ENCODE measurements at places on chromosomes 6 and 20.
A peak's percentile ranks its signal among the peaks of the same experiment; 100 is the strongest.

DNA sequence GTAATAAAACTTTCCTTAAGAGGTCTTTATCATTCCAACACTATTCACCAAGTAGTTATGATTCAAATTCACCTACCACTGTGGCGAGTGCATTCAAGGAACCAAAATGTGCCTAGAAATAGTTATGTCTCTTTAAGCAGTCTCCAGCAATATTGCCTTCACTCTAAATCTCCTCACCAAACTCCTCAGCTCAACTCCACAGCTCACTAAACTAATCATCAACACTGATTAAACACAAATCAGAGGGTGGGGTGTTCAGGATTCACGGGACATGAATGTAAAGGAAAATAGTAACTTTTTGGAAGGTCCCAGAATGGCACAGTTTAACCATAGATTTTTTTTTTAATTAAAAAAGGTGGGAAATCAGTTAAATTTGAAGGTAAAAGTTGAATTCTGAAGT is 70.5 kb upstream of the THEMIS start:
- no peak for DNase-seq

DNA sequence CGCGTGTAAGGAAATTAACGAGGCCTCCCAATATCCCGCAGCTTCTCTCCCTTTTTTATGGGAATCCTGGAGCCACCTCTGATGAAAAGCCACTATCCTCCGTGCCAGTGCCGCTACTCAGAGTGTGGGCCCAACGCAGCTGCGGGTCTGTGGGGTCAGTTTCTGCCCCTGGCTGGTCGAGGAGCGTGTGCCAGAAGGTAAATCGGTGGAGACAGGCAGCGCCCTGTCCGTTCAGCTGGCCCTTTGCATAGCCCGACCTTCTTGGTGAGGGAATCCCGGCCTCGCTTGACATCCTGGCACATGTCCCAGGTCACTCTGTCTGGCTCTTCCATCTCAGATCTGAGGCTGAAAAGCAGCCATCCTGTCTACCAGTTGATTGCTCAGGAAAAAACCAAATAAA is 4.6 kb downstream of the THBS2 start:
- DNase-seq, result no peak

DNA sequence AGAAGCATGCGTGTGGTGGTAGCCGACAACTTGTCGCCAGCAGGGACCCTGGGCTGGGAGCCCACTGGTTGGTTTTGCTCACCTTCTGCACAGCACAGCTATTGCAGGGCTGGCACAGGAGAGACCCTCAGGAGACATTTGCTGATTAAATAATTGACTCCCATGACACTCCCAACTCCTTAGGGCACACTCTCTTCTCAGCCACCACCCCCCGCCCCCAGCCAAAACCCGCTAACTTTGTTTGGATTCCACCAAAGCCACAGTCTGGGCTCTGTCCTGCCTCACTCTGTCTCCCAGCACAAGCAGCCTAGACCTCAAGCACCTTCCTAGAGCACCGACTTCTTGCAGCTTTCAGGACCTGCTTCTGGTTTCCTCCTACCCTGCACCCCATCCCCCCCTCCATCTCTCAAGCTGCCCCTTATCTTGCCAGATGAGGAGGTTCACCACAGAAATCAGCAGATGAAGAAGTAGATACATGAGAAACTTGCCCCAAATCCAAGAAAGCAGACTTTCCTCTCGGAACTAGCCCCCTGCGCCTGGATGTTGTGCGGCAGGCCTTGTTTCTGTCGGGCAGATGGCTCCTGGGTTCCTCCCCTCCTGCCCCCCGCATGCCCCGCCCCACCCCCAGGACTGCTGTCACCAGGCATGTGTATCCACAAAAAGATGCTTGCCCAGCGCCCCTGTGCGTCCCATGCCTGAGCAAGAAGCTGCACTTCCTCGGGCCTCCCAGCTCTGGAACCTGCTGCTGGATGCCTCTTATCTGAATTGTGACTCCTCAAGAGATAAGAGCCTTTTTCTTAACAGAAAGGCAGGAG is 35.0 kb upstream of the CD93 start:
- no peak for DNase-seq

- DNase-seq, result no peak
These were observed 16.5 kb downstream of the PEDS1 start for GRCh38 chr20:50136822-50137599.

- no peak for DNase-seq
These were observed 97.7 kb downstream of the SLC16A10 start for GRCh38 chr6:111184827-111185532.

DNA sequence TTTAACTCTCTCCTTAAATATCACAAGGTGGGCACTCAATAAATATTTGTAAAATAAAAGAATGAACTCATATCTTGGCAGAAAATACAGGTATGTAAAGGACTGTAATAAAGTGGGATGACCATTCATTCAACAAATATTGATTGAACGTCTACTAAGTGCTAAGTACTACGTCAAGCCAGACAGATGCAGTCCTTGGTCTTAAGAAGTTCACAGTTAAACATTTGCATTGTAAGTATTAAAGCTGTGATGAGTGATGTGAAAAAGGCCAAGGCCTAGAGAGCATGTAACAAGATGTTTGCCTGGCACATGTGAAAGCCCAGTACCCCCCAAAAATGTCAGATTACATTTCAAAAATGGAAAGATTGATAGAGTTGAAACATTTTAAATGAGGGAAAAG is 130.1 kb upstream of the TMEM170B start:
- no peak for DNase-seq

GRCh38 chr6:38714239-38715015 is 684 bp upstream of the DNAH8 start:
- DNase-seq, result no peak

DNA sequence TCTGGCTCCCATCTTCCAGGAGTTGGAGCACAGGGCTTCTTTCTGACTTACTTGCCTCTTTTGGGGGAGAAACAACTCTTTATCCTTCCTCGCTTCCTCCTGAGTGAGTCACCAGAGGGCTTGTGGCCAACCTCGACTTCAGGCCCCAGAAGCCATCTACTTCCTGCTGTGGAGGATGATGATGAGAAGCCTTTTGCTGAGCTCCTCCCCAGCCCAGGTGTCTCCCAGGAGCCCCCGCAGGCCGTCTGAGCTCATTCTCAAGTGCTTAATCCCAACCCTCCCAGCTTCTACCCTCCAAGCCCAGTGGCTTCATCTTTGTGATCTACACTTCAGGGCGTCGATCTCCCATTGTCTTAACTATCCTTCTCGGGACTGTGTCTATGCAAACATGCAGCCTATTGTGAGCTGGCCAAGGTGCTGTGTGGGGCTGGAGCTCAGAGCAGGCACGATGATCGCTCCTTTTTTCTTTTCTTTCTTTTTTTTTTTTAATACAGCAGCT is 27.9 kb downstream of the SDCBP2 start:
- DNase-seq, result no peak

GRCh38 chr6:85810558-85810957 is 167.9 kb upstream of the SYNCRIP start:
- DNase-seq, result no peak

DNA sequence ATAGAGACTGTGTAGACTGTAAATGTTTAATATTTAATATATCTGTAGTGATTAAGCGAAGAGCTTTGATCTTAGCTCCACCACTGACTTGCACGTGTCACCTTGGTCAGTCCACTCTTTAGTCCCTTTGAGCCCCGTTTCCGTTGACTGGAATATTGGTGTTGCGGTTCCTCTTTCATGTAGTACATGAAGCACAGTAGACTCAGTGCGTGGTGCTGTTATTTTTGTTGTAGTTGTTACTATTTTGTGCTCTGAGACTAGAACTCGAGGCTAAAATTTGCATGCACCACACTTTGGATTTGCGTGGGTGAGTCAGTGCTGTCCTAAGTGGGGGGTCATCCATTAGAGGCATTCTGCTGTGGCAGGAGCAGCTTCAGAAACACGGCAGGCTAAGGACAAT is 291.4 kb downstream of the QKI start:
- no peak for DNase-seq

DNA sequence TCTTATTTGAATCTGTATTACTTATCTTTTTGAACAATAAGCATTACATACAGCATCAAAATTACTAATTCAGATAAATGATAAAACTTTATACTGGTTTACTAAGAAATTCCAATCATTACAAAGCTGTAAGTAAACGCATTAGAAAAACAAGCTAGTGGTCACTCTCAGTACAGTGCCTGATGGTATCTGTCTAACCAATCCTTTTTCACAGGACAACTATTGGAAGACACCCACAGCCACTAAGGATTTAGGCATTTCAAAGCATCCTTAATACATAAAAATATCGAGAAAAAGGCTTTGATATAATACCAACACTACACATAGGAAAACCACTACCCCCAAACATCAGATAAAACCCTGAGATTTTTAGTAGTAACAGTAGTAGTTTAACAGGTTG is 2.6 kb downstream of the CD164 start:
- DNase-seq, result no peak

- DNase-seq, result no peak
These were observed 102.3 kb upstream of the VSTM2L start for GRCh38 chr20:37800618-37801017.

DNA sequence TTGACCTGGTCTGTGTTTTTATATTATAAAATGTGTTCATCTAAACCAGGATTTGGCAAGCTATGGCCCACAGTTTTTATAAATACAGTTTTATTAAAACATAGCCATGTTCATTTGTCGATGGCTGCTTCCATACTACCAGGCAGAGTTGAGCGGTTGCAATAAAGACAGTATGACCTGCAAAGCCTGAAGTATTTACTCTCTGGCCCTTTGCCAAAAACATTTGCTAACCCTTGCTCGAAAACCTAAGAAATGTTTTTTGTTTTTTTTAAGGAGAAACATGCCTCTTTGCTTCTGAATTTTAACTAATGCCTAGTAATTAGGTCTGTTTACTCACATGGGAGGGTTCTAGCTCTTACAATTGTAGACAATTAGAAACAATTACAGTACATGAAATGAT is 67.4 kb upstream of the SMIM28 start:
- no peak for DNase-seq

DNA sequence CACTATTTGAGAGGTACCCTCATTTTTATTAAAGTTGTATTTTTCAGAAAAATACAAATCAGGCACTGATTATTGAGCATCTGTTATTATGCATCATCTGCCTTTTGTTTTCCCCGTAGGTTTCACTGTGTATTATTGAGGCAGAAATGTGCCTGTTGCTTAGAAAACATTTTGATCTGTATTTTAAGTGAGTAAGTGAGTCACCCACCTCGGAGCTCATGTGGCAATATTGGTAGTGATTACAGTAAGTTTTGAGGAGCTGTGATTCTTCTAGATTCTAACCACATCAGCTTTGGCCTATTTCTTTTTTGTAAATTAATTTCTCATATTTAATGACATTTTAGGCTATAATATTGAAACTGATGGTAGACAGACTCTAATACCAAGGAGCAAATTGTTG is 59.6 kb upstream of the LAMP5 start:
- no peak for DNase-seq

DNA sequence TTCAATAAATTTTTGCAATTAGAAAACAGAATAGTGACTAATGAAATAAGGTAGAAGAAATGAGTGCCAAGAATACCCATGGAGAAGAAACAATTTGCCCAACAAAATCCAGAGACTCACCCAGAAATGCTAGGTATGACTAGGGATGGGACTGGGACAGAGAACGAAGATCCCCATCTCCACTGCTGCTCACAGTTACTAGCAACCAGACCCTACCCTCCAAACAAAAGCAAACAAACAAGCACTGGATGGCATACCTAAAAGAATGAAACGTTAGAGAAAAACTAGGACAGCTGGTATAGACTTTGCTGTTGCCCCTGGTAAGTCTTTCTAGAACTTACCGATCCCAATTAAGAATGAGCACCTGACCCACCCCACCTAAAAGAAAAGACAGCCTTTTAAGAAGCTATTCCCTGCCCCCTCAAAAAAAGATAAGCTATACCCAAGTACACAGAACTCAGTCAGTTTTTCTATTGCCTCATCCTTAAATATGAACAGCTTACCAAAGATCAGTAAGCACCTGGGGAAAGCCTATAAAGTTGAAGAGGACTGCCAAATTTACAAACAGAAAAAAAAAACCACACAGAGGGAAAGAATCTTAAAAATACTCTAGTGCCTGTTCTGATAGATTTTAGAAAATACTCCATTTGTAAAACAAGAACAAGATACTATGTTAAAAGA is 31.7 kb downstream of the REPS1 start:
- DNase-seq, result no peak

DNA sequence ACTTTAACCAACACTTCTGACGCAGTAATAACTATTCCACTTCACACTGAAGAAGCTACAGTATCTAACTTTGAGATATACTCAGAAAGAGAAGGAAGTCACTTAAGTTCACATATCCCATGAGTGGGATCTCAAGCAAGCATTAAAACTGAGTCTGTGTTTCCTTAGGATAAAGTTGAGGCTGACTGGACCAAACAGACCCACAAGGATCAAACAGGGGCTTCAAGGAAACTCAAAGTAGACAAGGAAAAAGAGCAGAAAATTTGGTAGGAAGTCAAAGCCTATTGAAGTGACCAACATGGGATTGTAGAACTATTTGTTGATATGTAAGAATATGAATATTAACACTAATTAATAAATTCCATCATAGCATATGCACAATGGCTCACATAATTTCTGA is 294.9 kb downstream of the ADGB start:
- DNase-seq, result no peak

DNA sequence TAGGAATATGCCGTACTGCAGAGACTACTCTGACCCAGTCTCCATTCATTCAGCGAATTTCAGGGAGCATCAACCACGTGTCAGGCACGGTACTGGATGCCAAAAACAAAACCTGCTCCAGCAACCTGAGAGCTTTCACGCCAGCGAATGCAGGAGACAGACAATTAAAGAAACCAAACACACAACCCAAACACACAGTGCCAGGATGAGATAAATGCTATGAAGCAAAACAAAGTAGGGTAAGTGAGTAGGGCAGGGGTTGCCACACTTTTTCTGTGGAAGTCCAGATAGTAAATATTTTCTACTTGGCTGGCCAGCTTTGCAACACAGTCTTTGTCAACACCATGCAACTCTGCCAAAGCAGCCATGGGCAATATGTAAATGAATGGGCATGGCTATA is 10.0 kb downstream of the MOCS1 start:
- no peak for DNase-seq

DNA sequence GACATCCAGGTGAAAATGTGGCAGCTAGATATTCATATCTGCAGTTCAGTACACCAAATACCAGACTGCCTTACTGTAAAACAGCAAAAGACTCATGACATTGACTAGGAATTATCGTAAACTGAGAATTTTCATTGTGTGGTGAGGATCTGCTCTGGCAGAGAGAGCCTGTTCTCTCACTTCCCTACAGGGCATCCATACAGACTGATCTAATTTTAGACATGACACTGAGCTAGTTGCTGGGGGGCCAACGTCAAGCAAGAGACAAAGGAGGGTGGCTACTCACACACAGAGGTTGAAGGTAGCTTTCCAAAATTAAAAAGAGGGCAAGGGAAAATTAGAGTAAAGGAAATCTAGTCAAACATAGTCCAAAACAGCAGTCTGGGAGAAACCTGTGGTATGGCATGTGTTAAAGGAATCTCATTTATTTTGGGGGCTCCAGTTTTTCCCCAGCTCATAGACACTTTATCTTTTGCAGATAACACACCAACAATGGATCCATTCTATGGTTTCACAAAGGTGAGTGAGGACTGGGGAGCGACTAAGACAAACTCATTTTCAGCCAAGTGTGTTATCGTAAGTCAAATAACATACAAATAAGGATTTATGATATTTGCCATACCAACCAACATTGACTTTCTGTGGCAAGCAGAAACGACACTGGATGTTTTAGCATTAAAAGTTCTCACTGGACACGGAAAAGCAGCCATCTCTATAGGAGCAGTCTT is 36.6 kb upstream of the NHSL1 start:
- DNase-seq, result no peak

GRCh38 chr6:159134701-159135364 is 34.4 kb upstream of the FNDC1 start:
- peak; percentile 22 for DNase-seq

- no peak for DNase-seq
These were observed 580.0 kb upstream of the MARCKS start for GRCh38 chr6:113277111-113277510.

GRCh38 chr6:131781687-131782086 is 26.1 kb upstream of the ENPP1 start:
- DNase-seq, result no peak

Data from non-pigmented ciliary epithelial cell (primary cell).